ENCODE measurements at places on chromosomes 6 and 20. TPM values are rescaled to one million over a fixed set of nuclear protein-coding genes. Genes with fewer than 3 reads are reported as not detected.

GRCh38 chr6:119598883-119599282 lies 249.3 kb upstream of the MAN1A1 start:
- no peak for DNase-seq

DNA sequence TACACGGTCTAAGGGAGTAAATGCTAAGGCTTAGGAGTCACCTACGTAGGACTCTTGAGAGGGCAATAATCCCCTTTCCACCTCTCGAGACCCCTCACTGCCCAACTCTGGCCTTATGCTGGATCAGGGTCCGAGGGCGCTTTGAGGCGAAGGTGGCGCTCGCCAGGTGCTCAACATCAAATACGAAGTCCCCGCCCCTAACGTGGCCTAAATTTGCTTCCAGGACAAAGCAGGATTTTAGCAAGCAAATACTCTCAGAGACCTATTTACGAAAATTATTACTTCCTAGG lies 406 bp upstream of the TRIM26 start:
- no peak for DNase-seq

DNA sequence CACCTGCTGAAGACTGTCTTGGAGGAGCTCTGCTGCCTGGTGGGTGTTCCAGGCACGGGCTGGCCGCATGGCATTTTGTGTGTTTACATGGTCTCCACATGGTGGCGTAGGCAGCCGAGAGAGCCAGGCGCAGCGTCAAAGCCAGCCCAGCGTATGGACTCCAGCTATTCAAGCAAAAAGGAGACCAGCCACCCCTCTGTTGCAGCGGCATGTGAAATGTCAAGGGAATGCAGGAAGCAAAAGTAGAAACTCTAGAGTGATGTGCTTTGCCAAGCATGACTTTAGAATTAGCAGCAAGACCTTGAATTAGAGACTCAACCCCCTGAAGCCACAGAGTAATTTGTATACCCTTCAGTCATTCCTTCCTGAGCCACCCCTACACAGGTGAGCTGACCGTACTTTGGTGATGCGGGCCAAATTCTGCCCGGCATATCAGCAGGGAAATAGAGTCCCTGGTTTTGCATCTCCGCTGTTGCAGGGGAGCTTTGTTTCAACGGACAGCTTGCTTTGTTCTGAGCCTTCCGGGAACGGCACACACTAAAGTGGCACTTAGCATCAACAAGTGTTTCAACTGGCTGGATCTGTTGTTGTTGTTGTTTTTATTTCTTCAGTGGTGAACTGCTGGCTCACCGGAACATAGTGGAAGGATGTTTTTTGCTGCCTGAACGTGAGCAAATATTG lies 48.5 kb downstream of the FNDC1 start:
- peak; percentile 73 for DNase-seq

GRCh38 chr20:62885896-62886708 lies 24.5 kb upstream of the TCFL5 start:
- DNase-seq, result no peak

GRCh38 chr6:158033751-158034702 lies 52.4 kb downstream of the SYNJ2 start:
- no peak for DNase-seq

The LY86 gene
- 7.8 TPM for total RNA-seq

The BPIFA1 gene
- total RNA-seq, result not detected

The SDCBP2 gene
- 4.1 TPM for total RNA-seq

Data from spinal cord (tissue), 10 donors.